ENCODE measurements at places on chromosomes 6 and 20.

DNA sequence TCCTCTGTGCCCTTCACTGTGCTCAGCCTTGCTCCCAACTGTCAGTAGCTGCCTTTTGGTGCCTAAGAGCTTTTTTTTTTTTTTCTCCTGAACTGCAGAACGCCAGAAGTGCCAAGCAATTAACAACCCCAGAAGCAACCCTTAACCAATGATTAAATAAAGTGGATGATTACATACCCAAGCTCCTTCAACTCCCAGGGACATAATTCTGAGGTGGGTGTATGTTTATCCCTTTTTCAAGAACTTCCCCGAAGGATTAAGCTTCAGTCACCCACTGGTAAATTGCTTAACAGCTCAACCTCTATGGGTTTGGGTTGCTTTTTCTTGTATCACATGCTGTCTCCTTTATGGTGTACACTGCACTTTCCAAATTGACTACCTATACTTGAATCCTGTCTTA, 41.1 kb downstream of the KLHL31 start:
- H3K36me3 ChIP-seq = no peaks in the 10 kb centered on the region
- H3K4me1 ChIP-seq = no peaks in the 10 kb centered on the region
- DNase-seq = no peak
- H3K27ac ChIP-seq = no peak overlapping the region
- H3K4me3 ChIP-seq = no peak overlapping the region

DNA sequence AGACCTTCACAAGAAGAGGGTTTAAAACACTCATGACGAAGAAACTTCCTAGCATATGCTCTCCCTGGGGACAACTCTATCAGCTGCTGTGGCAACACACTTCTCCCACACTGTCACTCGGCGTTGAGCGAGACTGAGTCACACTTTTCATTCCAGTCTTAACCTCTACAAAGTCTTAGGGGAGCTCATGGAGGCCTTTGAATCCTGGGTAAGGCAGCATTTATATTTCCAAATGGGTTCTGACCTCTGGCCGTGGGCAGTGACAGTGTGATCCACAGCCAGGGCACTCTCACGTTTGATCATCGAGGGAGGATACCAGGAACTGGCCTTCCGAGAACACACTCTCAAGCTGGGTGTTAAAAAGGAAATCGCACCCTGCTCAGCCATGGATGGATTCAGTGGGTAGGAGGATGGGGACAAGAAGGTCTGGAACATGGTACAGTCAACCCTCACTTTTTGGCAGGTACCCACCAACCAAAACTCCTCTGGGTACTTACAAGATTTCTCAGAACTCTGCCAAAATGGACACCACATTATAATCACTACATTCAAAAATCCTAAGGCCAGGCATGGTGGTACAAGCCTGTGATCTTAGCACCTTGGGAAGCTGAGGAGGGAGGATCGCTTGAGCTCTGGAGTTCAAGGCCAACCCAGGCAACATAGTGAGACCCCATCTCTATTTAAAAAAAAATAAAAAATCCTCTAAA, 19.6 kb downstream of the RRBP1 start:
- peaks cover 45% of the 10 kb centered on the region for H3K4me1 ChIP-seq
- H3K4me3 ChIP-seq = no peak overlapping the region
- peaks cover 34% of the 10 kb centered on the region for H3K36me3 ChIP-seq
- H3K27ac ChIP-seq = no peak overlapping the region

GRCh38 chr6:14440940-14441781, 323.6 kb downstream of the CD83 start:
- no peaks in the 10 kb centered on the region for H3K36me3 ChIP-seq
- H3K4me3 ChIP-seq = no peak overlapping the region
- no peak overlapping the region for H3K27ac ChIP-seq
- peaks cover 7% of the 10 kb centered on the region for H3K27me3 ChIP-seq
- no peak for DNase-seq

DNA sequence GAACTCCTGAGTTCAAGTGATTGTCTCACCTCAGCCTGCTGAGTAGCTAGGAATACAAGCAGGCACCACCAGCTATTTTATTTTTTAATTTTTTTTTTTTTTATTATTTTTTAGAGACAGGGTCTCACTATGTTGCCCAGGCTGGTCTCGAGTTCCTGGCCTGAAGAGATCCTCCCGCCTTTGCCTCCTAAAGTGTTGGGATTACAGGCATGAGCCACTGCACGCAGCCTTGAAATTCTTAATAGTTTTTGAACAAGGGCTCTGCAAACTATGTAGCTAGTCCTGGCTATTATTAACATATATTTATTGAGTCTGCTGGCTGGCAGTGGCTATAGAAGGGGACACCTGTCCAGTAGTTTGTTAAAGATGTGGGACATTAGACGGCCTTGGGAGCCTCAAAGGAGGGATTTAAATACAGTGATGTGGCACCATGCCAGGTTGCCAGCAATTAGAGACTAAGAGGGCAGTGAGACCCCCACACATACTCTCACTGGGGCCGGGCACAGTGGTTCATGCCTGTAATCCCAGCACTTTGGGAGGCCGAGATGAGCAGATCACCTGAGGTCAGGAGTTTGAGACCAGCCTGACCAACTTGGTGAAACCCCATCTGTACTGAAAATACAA, 21.1 kb upstream of the TAF8 start:
- H3K4me1 ChIP-seq = peaks cover 84% of the 10 kb centered on the region
- peak overlapping the region; percentile 75 for H3K27ac ChIP-seq
- H3K4me3 ChIP-seq = no peak overlapping the region
- H3K36me3 ChIP-seq = peaks cover 67% of the 10 kb centered on the region
- DNase-seq = no peak
- H3K27me3 ChIP-seq = no peaks in the 10 kb centered on the region

Measured in activated naive CD4-positive, alpha-beta T cell treated with anti-CD3 and anti-CD28 coated beads, Interleukin-2, amount 10 ng/mL, durations not matched to agents 7 days and 5 days (primary cell).